IPS-NIHi11 (cell line): ENCODE measurements at places on chromosomes 4 and X.

DNA sequence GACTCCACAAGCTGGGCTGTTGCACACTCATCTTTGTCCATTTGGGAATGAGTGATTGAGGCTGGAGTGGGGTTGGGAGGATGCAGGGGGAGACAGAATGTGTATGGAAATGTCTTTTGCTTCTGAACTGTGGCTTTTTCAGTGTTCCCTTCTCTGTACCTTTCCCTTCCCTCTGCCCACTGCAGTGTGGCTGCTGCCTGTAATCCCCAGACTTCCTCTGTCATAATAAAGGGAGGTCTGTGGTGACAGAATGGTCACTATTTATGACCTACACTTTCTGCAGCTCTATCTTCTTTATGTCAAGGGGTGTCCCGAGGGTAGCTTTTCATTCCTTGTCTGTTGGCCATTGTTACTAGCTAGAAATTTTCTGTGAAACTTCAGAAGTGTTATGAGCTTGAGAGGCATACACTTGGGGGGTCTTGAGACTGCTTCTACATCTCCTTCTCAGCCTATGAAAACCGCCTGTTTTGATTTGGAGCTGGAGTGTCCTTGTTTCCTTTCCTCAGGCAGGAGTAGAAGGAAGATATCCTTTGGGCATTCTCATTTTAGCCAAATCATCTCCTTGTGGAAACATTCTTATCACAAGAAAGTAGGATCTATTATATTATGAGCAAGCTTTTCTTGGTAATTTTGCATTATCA, 63.0 kb downstream of the ANK2 start:
- DNase-seq: no peak

- no peak for DNase-seq
Measured at GRCh38 chrX:72465889-72466288, 106.8 kb downstream of the HDAC8 start.

DNA sequence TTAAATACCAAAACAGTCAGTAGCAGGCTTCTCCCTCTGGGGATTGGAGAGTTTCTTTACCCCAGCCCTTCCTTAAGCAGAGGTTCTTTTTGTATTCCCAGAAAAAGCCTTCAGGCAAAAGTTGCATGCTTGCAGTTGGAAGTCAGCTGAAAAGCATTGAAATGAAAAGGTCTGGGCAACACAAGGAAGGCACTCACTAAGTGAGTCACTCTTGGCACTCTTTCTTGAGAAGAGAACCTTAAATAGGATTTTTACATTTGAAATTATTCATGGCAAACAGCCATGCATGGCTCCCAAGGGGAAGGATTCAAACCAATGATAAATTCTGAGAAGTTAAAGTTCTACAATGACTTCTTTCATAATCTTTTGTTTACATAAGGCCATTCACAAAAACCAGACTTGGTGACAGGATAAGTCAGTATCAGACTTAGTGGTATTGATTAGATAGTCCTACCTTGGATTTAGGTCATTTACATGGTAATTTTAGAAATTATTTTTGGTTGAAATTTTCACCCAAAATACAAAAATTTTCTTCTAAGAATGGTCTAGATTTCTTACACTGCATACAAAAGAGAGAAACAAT, 2068.9 kb downstream of the PCDH7 start:
- no peak for DNase-seq

DNA sequence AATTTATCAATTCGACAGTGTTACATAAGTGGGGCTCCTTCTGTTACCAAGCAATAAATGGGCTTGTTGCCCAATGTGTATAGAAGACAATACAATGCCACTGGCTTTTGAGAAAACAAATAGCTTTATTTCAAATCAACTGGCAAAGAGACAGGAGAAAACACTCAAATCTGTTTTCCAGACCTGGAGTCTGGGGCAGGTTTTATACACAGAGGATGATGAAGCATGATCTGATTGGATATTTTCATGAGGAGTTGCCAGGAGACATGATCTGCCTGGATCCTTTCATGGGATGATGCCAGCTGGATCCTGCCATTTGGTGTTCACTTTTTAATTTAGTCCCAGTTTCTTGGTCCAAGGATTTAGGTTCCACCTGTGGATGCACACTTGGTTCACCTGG, 287.9 kb downstream of the CXXC4 start:
- DNase-seq: no peak

GRCh38 chr4:16814361-16814760, 84.1 kb downstream of the LDB2 start:
- no peak for DNase-seq

GRCh38 chrX:140766024-140766611, 56.6 kb downstream of the LINC00632 start:
- DNase-seq: peak; percentile 23

GRCh38 chr4:26793735-26794134, 66.9 kb upstream of the STIM2 start:
- peak; percentile 26 for DNase-seq

GRCh38 chr4:58590722-58591121, 1480.5 kb upstream of the IGFBP7 start:
- no peak for DNase-seq

- no peak for DNase-seq
Measured at GRCh38 chrX:74280759-74281158, 23.2 kb upstream of the ZCCHC13 start.

GRCh38 chr4:26858035-26858918, 2.4 kb upstream of the STIM2 start:
- no peak for DNase-seq

DNA sequence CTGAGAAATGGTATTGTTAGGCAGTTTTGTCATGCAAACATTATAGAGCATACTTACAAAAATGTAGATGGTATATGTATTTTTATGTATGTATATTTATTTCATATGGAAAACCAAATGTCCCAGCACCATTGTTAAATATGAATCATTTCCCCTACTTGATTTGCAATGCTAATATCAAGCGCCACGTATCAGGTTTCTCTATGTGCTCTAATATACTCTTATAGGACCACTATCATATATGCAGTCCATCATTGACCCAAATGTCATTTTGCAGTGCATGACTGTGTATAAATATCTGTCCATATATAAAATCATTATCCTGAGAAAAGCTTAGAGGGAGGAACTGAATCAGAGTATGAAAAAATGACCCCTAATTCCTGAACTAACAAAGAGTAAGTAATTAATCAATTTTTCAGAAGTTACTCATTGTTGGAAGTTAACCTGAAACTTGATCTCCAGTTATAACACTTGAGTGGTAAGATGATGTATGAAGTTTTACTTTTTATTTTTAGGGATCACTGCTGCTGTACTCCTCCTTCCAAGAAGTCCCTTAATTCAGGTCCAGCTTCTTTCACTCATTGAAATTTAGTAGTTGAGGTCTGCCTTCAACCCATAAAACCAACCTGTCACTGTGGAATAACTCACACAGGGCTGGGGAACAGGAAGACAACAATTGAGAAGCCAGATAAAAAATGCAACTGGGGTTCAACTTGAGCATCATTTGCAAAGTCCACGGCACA, 134.8 kb upstream of the LDB2 start:
- no peak for DNase-seq

DNA sequence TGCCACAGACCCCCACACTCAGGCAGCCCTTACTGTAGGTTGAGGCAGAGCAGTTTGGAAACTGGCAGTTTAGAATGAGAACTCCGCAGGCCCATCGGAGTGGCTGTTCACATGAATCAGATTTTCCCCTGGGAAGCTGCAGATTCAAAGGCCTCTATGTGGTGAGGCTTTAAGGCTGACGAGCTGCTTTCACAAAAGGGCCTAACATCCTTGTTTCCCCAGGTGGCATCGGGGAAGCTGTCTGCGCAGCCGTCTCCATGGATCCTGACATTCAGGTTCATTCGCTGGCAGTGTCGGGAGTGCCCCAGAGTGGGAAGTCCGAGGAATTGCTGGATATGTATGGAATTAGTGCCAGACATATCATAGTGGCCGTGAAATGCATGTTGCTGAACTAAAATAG, 33.7 kb downstream of the TKTL1 start:
- no peak for DNase-seq

- no peak for DNase-seq
Measured at GRCh38 chrX:40132751-40133150, 35.0 kb upstream of the BCOR start.

DNA sequence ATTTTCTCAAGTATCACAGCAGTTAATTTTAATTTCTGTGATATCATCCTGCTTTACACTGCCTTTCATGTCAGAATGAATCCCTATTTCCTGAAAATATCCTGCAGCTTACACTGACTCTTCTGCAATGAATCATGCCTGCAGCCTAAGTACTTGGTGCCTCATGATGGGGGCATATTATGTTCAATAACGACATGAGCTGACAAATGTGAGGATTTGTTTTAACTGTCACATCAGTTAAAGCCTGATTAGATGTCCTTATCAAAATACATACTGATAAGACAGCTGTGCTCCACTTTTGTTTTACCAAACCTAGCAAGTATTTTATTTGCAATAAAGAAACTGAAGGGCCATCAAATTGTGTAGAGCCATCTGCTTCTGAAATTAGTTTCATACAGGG, 359.9 kb upstream of the AGA start:
- DNase-seq: no peak

DNA sequence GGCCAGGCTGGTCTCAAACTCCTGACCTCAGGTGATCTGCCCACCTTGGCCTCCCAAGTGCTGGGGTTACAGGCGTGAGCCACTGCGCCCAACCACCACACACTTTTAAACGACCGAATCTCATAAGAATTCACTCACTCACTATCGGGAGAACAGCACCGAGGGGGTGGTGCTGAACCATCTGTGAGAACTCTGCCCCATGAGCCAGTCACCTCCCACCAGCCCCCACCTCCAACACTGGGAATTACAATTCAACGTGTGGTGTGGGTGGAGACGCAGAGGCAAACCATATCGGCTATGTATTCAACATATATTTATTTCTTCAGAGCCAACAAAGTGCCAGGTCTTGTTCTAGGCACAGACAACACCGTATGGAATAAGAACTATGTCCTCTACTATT, 3.6 kb downstream of the TLR3 start:
- no peak for DNase-seq

- no peak for DNase-seq
Measured at GRCh38 chrX:17706676-17707075, 30.6 kb upstream of the SCML1 start.
